ENCODE measurements at places on chromosomes 5 and 9.

DNA sequence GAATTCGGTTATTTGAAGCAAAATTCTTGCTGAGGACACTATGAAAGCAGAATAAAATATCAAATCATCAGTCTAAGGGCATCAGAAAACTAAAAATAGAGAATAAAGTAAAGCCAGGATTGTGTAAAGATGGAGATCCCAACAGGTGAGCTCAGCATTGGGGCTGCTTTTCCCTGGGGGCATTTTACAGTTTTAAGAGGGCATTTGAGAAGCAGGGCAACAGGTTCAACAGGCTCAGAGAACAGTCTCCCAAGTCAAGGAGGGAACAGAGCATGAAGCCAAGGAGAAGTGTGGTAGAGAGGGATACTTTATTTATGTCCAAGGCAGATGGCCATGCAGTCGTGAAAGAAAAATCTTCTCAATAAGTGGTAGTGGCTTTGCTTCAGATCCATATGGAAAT lies 145.4 kb downstream of the SYK start:
- no peak for DNase-seq

DNA sequence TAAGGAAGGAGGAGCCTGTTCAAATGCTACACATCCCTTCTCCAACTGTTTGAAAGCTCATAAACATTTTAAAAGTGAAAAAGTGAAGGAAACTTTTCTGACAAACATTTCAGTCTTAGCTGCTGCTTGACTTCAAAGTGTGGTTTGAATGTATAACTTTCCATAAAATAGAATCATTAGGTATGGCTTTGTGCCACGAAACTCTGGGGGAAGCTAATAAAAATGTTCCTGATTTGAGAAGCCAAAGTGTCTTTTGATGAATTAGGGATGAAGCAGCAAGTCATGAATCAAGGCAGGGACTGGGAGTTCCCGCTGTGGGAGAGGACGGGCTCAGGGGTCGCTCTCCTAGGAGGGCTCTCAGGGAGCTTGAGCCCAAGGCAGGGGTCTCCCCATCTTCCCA lies 15.3 kb downstream of the MVB12B start:
- no peak for DNase-seq

GRCh38 chr5:113663879-113664541 lies 150.5 kb downstream of the YTHDC2 start:
- no peak for DNase-seq

- no peak for DNase-seq
These were observed 47.2 kb downstream of the GLDC start for GRCh38 chr9:6598249-6598725.

DNA sequence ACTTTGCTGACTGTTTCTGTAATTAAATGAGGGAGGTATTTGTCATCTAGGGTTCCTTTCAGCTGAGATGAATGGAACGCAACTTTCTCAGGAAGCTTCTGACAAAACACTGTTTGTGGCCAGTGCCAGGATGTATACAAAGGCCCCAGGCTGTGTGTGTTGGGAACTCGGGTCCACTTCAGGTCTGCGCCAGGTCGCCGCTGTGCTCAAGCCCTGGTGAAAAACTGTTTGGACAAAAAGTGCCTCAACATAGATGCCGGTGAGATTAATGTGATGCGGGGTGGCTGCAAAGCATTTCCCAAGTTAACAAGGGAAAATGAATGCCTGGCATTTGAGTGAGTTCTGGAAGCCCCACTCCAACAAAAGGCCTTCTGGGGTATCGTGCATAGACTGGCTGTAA lies 156.4 kb downstream of the GABBR2 start:
- no peak for DNase-seq

DNA sequence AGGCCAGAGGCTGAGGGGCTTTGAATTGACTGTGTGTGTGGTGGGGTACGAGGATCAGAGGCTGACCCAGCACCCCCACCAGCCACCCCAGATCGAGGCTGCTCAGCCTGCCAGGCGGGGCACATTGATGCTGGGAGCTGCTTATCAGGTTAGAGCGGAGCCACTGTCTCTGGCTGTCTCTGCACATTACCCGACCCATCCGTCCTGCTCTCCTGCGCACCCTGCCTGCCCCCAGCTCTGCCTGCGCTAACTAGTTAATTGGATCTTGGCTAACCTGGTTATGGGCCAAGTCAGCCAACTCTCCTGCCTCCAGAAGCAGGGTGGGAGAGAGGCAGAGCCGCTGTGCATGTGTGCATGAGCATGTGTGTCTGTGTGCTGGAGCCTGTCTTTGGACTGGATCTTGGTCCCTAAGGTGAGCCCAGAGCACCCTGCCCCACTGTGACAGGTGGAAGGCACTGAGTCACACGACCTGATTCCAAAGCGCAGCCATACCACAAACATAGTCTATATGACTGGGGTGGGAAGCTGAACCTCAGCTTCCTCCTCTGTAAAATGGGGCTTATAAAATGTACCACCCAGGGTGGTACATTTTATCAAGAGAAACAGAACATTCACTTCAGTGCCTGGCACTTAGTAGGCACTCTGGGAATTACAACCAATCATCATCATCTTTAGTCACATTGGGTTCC lies 39.7 kb downstream of the PCDH1 start:
- DNase-seq, result no peak

- DNase-seq, result no peak
These were observed 37.0 kb downstream of the CXXC5 start for GRCh38 chr5:139684881-139685749.

- no peak for DNase-seq
These were observed 23.9 kb downstream of the LECT2 start for GRCh38 chr5:135930949-135931295.

- no peak for DNase-seq
These were observed 36.0 kb upstream of the RIC1 start for GRCh38 chr9:5592904-5593303.

DNA sequence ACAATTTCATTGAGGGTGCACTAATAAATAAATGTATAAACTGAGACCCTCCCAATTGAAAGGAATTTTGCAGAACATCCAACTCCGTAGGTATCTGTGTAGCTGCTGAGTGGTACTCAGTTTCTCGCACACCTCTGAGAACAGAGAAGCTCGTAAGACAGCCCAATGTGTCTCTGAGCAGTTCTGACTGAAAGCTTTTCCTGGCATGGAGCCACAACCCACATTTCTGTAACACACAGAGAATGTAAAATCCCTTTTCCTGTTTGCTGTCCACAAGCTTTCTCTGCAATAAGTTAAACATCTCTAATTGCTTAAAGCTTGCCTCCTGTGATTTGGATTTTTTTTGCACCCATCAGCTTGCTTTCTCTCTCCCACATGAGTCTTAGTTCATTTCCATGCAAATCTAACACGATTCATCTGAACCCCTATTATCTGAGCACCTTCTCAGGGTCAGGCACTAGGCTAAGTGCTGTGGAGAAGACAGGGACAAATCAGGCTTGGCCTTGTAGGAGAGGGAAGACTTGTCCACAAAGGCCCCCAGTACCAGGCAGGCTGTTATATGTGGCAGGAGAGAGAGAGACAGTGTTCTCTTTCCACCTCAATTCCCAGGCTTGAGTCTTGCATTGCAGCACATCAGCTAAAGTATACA lies 44.2 kb upstream of the COL15A1 start:
- DNase-seq, result no peak

DNA sequence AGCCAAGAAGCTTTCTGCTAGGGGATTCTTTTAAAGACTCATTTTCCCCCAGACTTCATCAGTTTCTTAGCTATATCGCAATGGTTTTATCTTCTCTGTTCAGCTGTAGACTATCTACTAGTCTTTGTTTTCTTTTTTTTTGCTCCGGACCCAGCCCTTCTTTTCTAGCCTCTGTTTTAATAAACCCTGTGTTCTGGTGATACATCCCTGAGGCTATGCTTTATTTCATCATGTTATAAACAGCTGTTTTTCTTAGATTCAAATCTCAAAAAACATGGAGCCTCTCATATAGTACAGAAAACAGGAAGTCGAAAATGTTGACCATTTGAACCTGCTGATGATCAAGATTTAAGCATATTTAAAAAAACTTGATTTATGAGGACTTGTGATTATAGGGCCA lies 37.8 kb downstream of the SCGB3A1 start:
- no peak for DNase-seq

- DNase-seq, result no peak
These were observed 182.7 kb downstream of the PBX3 start for GRCh38 chr9:125929846-125930245.

DNA sequence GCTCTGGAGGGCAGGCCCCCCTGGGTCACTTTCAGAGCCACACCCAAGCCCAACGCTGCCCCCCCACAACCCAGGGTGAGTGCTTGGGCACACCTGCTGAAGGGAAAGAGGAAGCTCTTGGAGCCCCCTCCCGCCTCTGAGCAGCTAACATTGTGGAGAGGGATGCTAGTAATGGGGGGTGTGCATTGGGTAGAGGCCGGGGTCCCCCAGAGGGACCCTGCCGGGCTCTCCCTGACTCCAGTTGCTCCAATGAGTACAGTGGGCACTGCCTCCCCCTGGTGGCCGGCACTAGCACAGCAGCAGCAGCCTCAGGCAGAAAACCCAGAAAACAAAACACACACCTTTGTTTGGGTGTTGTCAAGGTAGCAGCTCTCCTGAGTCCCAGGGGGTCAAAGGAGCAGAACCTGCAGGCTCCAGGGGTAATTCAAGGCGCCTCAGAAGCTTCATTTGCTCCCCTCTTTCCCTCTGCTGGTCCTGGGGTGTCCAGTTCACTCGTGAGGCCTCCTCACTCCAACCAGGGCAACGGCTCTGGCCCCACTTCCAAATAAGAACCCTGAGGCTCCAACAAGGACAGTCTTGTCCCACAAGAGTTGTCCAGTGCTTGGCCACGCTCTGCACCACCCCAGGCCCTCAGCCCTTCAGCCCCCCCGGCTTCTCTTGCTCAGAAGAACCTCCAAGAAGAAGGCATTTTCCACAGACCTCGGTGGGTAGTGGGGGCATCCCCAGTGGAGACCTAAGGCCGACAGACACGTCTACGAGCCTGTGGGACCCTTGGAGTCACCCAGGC lies 16.1 kb downstream of the GBGT1 start:
- DNase-seq, result peak; percentile 58

DNA sequence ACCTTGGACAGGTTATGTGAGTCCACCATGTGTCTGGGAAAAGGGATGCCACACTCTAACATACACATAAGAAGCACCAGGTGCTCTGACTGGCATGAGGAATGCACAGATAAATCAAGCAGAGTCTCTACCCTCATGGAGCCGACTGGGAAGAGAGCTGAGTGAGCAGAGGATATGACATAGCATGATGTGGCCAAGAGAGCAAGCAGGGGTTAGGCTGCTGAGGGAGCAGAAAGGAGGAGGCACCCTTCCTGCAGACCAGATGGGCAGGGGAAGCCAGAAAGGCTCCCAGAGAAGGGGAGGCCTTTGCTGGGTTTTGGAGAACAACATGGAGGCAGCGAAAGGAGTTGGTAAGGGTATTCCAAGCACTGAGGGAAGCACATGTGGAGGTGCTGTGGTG lies 223.1 kb downstream of the GNA14 start:
- no peak for DNase-seq

DNA sequence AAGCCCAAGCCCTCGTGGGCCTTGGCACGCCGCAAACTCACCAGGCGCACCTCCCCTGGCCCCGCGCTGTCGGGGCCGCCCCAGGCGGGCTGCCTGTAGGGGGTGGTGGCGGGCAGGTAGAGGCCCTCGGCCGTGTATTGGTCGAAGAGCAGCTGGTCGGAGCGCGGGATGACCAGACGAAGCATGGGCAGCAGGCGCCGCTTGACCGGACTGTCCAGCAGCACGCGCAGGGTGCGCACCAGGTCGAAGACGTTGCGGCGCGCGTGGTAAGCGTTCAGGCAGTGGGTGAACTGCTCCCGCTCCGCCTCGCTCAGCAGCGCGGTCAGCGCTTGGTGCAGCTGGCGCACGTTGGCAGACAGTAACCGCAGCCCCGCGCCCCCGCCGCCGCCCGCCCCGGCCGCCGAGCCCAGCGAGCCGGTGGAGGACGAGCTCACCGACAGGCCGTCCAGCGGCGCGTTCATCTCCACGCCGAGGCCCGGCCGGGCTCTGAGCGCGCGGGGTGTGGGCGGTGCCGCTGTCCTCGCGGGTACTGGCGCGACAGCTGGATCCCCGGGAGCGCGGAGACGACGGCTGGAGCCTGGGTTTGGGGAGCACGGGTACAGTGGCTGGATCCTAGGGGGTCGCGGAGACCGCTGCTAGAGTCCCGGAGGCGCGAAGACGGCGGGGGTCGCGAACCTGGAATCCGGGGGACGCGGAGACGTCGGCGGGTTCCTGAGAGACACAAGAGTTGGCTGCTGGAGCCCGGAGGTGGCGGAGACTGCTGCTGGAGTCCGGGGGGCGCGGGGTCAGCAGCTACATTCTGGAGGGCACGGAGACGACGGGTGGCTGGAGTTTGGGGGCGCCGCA lies 709 bp downstream of the WHRN start:
- DNase-seq, result peak; percentile 17

- DNase-seq, result peak; percentile 50
These were observed 545.4 kb upstream of the TLE4 start for GRCh38 chr9:79026316-79026715.

DNA sequence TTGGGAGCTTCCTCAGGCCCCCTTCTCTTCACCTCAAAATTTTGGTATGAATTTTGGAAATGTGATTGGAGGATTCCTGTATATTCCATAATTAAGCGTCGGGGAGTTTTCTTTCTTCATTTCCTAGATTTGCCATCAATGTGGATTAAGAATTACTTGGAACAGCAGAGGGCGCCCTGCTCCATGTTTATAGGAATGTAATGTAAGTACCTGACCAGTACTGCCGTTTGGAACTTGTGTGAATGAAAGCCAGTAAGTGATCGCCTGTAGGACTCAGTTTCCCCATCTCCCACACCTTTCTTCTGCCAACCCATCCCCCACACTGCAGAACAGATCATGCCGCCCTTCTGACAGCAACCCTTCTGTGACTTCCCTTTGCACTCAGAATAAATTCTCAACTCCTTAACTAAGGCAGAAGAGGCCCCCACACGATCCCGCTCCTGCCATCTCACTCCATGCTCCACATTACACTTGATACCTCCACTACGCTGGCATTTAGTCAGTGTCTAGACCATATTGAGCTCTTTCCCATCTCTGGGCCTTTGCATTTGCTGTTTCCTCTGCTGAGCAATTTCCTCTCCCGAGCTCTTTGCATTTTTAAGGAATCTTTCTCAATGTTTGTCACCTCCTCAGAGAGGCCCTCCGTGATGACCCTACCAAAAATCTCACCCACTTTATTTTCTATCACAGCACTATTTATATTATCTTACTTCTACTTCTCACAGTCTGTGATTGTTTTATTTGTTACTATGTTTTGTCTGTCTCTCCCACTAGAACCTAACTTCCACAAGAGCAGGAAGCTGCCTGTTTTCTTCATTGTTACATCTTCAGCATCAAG lies 79.5 kb upstream of the HTR4 start:
- peak; percentile 74 for DNase-seq

- no peak for DNase-seq
These were observed 13.4 kb upstream of the SMIM32 start for GRCh38 chr5:136206361-136206760.
